ENCODE measurements at places on chromosomes 2 and 18. TPM values are rescaled to one million over a fixed set of nuclear protein-coding genes. Genes with fewer than 3 reads are reported as not detected.

DNA sequence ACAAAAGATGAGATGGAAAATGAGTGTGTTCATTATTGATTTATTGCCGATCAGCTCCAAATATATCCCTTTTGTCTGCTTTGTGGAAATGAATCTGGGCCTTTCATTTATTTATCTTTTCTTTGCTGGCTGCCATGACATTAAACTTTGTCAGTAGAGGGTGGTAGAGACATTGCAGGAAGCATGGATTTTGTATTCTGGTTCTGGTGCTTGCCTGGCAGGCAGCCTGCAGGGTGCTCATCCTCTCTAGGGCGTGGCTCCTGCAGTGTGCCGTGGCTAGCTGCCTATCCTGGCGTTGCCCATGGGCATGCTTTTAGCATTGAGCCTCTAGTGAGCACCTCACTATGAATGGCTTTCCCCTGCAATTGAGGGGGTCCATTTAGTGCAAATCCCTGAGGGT lies 593.1 kb downstream of the RNF144A start:
- DNase-seq: no peak

DNA sequence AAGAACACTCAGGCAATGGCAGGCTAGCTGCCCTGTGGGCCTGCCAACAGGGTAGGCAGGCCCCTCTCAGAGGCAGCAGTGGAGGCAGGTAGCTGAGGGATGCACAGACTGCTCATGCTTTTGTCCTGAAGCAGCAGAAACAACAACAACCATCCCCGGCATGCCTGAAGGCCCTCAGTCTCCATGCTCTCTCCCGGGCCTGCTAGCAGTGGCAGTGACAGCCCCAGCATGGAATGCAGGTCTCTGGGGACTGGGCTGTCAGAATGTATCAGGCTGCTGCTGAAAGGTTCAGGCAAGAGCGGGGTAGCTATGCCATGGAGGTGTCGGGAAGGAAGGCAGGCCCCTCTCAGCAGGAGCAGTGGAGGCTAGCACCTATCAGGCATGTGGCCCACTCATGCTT lies 209.8 kb downstream of the KCNJ3 start:
- DNase-seq: no peak

The FRZB gene
- 2.5 TPM for polyA plus RNA-seq

The NPPC gene
- not detected for polyA plus RNA-seq

DNA sequence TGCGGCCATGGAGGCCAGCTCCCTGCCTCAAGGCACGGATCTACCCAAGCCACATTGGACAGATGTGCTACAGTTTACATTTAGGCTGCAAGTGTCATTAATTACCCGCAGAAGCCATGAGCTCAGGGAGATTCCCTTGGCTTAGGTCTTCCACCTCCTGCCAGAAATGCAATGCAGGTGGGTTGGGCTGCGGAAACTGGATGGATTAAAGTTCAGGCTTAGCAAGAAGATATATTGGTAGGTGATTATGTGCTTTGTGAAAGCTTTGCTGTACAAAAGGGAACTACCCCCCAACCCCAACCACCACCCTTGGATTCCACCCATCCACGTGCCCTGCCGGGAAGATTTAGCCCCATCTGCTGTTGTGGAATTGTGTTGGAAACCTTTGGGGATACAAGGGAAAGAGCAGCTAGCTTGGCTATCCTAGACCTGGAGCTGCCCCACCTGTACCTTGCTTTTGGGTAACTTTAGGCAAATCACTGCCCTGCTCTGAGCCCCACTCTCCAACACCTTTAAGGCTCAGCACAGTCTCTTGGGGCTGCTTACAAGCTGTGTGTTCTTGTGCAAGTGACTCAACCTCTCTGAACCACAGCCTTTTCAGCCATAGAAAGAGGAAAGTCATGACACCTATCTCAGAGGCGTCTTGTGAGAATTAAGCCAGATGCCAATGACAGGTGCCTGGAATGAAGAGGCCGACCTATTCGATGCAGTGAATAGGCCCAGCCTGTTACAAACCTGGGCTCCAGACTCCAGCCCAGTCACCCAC lies 141.6 kb upstream of the GLI2 start:
- DNase-seq: no peak
